ENCODE measurements at places on chromosomes 1 and 21.

- DNase-seq: no peak
Measured at GRCh38 chr1:101698681-101699080, 298.0 kb downstream of the OLFM3 start.

DNA sequence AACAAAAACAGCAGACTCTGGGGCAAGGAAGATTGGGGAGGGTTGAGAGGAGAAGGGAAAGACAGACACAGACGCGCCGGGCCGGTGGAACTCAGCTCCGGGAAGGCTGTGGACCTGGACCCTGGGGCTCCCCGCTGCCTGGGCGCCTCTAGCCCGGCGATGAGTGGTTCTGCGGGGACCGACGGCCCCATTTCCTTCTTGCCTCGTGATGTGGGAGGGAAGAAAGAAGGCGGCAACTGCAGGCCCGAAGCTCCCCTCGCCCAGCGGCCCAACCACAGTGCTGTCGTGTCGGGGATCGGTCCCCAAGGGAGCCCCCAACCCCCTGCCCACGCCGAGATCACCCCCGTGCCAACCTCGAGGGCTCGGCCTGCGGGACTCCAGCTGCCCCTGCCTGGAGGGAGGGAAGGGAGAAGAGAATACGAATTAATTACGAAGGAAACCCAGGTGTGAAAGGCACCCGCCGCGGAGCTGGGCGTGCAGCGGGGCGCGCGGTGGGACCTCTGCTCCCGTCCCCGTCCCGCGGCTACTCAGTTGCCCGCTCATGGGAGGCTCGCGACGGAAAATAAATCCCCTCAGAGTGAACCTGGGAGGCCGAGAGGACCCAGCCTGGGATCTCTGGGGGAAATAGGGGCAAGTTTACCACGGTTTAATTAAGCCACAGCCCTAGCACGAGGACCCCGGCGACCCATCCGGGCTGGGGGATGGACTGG lies 7.4 kb downstream of the FOXD3 start:
- DNase-seq: no peak

GRCh38 chr1:112934577-112934976 lies 21.4 kb downstream of the SLC16A1 start:
- no peak for DNase-seq

GRCh38 chr1:162400790-162401355 lies 11.1 kb downstream of the SH2D1B start:
- DNase-seq: no peak

DNA sequence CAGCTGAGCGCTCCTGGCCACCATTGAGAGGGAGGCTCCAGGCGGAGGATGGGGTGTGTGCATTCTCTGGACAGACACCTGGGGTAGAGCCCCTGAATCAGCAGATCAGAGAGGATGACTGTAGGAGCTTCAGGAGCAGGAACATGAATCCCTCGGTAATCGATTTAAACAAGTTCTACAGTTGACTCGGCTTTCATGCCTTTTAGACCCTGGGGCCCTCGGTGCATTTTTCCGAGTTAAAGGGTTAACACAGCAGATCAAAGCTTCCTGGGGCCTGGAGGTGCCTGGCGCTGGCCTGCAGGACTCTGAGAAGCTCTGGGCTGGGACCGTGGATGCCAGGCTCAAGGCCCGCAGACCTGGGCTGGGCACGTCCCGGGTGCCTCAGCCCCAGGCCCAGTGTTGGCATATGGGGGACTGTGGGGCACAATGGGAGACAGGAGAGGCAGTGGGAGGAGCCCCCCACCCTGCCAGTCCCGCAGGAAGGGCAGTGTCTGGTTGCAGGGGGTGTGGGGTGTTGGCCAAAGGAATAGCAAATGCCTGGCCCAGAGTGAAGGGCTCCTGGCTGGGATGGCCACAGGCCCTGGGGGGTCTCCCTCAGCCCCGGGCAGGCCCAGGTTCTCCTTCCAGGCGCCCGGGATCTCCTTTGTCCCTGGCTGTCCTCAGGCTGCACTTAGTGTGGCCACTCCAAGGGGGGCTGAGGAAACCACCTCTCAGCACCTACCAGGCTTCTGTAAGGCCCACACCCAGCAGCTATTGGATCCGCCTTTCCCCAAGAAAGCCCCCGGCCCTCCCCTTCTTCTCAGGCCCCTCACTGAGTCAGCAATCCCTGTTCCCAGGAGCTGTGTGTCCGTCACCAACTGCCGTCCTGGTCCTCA lies 40.1 kb downstream of the SLX9 start:
- DNase-seq: no peak

DNA sequence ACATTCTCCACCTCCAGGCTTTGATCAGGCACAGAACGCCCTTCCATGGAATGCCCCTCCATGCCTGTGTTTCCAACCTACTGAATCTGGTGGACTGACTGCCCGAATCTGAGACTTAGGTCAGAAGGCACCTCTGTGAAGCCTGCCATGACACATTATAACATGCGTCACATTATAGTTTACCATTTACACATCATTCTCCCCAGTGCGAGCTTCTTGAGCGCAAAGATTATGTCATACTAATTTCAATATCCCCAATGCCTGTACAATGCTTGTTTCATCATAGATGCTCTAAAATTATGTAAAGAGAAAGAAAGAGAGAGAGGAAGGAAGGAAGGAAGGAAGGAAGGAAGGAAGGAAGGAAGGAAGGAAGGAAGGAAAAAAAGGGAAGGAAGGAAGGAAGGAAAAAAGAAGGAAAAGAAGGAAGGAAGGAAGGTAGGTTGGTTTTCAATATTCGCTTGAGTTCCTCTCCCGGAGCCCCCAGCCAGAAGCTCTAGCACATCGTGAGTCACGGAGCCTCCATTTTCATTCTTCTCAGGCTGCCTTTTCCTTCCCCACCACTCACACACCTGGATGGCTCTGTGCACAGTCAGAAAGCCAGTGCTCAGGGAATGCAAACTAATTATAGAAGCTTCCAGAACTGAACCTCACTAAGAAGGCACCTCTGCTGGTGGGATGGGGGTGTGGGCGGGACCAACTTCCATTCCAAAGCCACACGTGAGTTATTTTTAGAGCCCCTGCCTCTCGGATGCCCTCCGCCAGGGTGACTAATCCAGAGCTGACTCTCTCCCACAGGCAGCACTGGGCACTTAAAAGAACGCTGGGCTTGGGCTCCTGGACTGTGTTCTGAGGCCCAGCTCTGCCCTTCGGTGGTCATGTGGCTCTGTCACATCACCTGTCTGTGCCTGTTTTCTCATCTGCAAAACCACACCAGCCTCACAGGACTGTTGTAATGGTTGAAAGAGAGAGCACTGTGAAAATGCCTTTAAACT lies 27.4 kb downstream of the LAMB3 start:
- DNase-seq: no peak
